ENCODE measurements at places on chromosomes 5 and 9.

DNA sequence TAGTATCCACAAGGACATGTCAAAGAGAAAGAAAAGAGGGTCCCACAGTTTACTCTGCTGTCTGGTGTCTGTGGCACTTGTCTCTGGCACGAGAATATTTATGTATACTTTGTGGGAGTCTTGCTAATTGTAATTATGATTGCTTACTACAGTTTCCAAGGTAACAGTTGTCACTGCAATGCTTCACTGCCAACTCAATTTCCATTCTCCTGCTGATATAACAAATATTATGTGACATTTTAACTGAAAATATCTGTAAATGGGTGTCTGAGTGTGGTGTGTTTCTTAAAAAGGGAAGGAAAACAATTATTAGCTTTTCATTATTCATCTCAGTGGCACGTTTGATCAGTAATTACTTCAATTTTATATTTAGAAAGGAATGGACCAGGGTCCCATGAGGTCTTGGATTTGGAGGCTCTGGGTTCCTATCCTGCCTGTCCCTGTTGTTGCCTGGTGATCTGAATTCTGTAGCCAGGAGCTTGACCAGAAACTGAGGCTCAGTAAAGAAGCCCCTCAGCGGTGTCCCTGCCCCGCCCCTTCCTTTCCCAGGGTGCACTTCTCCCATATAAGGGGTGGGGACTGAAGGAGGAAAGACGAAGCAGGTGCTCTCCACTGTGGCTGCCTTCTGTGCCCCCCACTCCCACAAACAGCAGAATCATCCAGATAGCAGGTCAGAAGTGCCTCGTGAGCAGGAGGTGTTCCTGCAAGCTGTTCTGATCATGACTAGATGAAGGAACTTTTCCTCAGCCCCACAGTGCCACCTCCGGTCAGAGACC lies 137.3 kb upstream of the KIF2A start:
- DNase-seq: no peak

DNA sequence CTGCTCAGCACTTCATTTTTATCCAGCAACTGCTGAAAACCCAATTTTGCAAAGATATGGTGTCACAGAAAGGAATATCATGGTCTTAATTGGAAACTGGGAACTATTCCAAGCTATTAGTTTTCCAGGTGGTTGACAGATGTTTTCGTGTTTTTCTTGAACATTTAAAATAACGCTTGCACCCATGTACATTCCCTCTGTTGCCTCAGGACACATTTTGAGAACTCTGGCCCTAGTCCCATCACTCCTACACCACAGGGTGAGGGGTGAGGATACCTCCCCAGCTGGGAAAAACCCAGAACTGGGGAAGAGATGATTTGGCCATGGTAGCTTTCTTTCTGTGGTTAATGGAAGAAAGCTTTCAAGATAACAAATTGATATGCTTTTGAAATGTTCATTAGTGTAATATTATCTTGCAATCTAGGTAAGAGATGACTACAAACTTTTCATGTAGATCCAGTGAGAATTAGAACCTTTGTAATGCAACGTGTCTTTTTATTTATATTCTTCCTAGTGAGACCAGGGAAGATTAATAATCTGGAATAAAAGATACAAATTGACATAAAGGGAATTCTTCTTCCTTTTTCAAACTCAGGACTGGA lies 627.0 kb downstream of the RAB3C start:
- DNase-seq: no peak

DNA sequence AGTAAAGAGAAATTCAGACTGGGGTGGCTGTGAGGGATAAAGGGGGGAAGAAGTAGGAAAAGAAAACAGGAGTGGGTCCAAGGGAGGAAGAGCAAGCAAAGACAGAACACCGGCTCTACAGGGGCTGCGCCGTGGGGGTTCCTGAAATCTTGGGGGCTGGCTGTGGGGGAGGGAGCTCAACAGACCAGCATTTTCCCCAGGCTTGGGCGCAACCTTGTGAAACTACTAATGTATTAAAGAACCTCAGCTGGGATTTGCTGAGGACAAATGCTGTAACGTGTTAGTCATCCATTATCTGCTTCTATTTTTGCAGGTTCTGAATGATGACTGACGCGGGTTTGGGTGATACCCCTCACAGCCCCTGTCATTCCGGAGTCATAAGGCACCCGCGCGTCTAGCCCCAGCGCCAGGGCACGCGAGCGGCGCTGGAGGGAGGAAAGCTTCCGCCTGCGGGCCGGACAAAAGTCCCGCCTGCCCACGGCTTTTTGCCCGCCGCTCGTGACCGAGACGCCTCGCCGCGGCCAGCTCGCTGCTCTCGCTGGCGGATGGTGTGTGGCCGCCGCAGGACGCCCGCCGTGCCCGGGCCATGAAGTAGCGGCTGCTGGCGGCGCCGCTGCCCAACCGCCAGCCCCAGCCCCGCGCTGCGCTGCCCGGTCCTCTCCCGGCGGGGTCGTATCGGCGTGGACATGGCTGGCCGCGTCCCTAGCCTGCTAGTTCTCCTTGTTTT lies 110.6 kb downstream of the PAM start:
- DNase-seq: peak; percentile 36

DNA sequence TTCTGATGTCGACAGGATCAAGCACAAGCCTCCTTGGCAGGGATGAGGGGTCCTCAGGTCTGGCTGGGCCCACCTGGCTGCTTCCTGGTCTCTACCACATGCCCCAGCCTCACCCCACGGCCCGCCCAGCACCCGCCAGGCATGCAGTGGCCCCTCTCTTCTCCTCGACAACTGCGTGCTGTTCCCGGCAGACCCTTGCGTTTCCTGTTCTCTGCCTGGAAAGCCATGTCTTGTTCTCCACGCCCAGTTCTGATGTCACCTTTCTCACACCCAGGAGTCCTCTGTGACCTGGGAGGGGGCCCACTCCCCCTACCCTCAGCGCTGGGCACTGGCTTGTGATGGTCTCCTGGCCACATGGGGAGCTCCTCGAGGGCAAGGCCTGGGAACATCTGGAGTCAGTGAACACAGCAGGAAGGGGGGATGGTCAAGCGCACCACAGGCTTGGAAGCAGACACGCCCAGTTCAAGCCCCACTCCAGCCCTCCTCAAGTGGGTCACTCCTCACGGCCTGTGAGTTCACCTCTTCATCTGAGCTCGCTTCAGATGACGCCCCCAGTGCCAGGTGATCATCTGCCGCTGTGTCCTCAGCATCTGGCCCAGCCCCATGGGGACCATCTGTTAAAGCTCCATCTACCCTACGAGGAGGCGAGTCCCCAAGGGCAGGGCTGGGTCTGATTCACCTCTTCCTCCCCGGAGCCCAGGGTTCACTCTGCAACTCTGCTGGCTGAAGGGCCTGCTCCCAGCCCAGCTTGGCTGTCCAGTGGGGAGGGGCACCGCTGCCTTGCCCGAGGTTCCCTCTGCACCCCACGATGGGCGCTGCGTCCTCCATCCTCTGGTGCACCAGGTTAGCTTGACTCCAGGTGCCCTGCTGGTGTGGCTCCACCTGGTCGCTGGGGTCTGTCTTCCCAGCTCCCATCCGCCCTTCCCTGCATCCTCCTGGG lies 133.2 kb upstream of the PHYKPL start:
- no peak for DNase-seq

DNA sequence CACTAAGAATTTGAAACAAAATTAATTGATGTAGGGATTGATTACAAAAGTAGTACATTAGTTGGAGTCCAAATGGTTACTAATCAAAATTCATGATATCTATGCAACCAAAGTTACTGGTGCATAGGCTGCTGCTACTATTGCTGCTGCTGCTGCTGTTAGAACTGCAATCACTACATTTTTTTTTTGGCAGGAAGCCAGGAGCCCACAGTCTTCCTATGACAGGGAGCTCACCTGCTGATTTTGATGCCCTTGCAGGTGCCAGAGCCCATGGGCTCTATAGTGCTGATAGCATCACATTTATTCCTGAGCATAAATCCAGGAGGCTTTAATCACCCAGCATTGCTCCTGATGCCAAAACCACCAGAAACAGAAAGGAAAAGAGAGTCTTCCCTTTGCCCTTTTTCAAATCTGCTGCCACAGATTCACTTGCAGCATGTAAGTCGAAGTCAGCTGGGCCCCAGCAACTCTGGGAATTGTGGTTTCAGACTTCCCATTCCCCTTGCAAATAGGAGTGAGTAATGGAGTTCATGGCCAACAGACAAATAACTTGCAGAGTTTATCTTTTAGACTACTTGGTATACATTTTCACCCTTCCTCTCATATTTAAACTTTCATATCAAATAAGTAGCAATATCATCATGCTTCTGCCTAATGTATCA lies 17.6 kb downstream of the SLCO6A1 start:
- no peak for DNase-seq

DNA sequence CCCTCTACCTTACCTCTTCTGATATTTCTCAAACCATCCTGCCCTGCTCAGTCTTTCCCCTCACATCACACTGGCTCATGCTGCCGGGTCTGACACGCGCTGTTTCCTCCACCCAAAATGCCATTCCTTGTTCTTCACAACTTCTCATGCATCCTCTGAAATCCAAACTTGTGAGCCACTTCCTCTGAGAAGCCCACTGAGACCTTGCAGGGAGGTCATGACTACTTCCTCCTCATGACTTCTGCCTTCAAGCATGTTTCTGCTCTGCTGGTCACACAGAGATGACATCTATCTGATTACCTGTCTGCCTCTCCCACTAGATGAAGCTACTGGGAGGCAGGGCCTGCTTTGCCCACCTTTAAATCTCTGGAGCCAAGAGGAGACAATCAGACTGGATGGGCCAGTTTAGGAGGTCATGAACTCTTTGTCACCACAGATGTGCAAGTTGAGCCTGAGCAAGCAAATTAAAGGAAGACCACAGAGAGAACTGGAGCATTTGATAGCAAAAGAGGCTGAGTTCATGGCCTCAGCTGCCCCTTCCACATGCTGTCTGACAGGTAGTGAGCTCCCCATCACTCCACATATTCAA lies 119.8 kb upstream of the TBC1D2 start:
- no peak for DNase-seq

- DNase-seq: no peak
These were observed 58.9 kb downstream of the PPARGC1B start for GRCh38 chr5:149788964-149789363.

- no peak for DNase-seq
These were observed 128.9 kb downstream of the GDNF start for GRCh38 chr5:37710965-37711364.

DNA sequence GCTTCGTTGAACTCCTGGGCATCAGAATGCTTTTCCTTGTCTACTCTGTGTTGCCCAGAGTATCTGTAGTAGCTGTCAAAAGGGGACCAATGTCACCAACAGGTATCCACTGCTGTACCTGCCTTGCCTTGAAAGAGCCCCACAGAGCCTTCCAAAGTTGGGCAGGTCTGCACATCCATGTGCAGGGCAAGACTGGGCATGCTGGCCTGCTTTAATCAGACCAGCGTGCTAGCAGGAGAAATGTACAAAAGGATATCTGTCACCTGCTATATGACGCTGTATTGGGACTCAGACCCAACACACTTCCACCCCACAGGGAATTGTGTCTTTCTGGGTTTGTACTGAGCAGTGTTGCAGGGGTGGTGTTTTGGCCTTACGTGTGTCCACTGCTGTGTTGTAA lies 11.9 kb downstream of the DELE1 start:
- DNase-seq: no peak

- peak; percentile 42 for DNase-seq
These were observed 2.0 kb upstream of the ZNF462 start for GRCh38 chr9:106860721-106861639.

DNA sequence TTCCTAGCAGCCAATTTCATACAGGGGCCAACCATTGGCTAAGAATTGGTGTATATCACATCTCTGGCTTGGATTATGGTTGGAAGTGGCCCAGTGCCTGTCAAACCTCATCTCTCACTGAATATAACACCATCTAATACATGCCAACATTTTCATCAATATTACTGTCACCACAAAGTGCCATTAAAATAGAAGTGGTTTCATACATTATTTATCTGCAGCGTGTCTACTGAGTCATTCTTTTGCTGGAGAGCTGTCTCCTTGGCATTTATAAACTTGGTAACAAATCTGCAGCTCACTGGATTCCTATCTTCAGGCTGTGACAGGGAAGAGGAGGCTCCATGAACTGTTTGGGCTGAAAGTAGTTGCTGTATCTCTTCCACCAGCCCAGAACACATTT lies 70.9 kb downstream of the PTTG1 start:
- no peak for DNase-seq

GRCh38 chr9:97388721-97389238 lies 23.1 kb upstream of the TDRD7 start:
- DNase-seq: no peak

DNA sequence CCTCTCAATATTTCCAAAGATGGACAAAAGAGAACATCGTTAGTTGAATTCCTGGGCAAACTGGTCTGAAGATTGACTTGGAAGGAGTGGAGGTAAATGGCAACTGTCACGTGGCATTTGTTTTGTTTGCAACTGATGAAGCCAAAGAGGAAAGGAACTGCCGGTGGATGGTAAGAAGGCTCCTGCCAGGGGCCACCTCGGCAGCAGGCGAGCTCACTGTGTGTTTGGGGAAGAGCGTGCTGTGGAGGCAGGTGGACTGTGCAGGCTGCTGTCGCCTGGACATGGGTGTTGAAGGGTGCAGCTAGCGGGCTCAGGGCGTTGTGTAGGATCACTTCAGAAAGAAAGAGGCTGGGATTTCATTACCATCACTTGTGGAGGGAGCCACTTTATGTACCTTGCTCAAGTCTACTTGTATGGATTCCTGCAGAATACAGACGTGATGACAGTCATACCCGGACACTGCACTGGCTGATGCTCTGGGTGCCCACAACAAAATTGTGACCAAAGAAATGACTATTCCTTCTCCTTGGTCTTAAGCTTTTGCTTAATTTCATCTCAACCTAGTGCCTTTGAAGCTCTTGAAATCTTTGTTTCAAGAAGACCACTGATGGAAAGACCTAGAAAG lies 72.7 kb downstream of the MAP1B start:
- no peak for DNase-seq

- DNase-seq: no peak
These were observed 67.8 kb downstream of the GLRA1 start for GRCh38 chr5:151856861-151857260.

- no peak for DNase-seq
These were observed 125.1 kb upstream of the SH3GL2 start for GRCh38 chr9:17453751-17454150.

GRCh38 chr9:133781828-133782135 lies 43.6 kb upstream of the SARDH start:
- DNase-seq: no peak

DNA sequence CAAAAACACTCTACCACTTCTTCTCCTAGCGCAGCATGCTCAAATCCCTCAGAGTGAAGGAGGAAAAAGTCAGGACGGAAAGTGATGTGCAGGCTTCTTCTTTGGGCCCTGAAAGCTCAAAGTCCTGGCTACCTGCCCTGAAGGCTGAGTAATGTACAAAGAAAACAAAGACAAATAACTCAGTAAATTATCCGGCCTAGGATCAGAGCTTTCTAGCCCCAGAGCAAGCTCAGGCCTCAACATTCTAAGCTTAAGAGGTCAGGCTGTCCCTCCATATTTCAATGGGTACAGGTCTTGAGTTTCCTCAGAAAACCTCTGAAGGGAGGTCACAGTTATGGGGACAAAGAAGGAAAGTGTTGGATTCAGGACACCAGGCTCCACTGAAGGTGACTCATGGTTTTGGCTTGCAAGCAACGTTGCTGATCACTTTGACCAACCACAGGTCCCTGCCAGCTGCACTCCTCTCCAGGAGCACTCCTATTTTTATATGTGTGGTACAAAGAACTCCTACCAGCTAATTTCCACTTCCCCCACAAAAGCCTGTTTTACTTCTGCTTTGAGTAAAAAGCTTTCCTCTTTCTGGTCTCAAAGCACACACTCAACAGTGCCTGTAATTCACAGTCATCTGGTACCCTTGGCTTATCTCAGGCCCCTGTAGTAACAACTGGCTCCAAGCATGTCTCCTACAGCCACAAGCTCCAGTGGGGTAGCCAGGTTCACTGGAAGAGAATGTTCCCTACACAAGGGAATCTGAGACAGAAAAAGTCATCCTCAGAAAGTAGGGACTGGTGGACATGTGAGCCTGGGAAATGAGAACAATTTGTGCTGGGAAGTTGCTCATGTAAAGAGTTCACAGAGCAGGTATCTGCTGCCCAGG lies 115.7 kb downstream of the UGCG start:
- no peak for DNase-seq

Data from C1 segment of cervical spinal cord (tissue), 14 donors.